ENCODE measurements at places on chromosomes 4 and X.

DNA sequence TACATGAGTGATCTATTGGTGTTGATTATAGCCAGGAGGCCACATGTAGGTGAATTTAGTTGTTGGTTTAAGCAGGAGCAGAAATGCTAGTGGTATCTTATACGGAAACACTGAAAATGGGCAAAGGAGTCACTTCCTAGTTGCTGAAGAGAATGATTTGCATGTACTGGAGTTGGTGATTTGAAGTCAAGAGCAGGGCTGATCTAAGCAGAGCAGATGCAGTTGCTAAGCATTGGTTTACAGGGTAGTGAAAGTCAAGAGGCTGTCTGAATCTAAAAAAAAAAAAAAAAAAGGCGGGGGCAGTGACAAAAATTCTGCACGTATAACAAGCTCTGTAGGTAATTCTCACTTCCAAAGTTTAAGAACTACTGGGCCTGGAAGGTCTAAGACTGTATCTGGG, 90.4 kb upstream of the HPRT1 start:
- no peak for DNase-seq

DNA sequence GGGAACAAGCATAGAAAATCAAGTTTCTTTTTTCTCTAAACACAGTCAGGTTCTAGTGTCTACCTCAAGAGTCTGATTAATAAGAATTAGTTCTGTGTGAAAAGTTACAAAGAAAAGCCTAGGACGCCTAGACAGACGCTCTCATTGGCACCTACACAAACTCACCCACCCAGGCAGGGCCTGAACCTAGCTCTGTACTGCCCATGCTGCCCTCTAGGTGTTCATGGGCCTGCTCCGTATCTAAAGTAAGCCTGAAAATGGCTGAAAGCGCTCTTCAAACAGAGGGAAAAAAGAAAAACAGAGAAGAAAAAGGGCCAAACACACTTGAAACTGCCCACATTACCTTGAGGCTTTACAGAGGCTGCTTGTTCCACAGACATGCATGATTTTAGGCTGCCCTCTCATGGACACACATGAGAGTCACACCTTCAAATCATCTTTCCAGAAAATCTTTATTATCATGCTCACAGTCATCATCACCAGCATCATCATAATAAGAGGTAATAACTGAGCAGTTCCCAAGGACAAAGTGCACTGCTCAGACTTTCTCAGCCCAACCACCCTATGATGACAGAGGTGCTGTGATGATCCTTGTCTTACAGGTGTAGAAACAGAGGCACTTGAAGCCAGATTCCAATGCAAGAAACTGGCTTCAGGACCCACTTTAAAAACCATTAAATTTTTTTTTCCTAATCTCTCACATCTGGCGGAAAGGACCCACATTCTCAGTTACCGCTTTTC, 49.6 kb downstream of the MAP7D2 start:
- no peak for DNase-seq

- no peak for DNase-seq
Observed at GRCh38 chr4:83267830-83268475, 16.6 kb downstream of the COQ2 start.

DNA sequence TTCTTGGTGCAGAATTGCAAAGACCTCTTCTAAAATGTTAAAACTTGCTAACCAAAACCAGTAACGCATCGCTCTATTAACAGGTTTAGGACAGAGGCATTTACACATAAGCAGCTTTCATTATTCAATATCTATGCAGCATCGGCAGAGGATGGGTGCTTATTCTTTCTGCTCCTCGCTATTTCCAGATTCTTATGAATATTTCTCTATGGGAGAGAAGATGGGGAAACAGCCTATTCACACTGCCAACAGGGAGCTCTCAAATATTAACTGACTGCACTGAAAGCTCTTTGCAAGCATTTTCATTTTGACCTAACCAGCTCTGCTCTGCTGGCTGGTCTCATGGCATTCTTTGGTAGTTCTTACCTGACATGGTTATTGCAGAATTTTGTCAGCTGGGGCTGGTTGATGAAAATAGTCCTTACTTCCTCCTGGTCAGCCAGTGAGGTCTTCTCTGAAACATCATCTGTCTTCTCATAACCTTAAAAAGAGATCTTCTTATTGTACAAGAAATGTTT, 30.2 kb downstream of the ATP8A1 start:
- DNase-seq, result no peak

GRCh38 chr4:164320847-164321246, 433.1 kb upstream of the SMIM31 start:
- DNase-seq, result no peak

GRCh38 chr4:151689211-151689991, 71.4 kb downstream of the GATB start:
- DNase-seq, result no peak

DNA sequence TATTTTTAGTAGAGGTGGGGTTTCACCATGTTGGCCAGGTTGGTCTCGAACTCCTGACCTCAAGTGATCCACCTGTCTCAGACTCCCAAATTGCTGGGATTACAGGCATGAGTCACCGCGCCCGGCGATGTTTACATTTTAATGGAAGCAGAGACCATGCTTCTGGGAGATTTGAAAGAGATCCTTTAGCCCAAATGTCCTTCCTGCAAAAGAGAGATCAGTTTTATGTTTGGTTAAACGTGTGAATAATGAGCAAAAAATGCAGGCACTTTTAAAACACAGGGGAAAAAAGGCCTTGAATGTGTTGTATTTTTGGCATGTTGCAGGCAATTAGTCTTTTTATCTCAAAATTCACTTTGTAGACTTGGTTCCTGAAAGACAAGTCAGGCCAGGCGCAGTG, 95.8 kb upstream of the ELOVL6 start:
- no peak for DNase-seq

DNA sequence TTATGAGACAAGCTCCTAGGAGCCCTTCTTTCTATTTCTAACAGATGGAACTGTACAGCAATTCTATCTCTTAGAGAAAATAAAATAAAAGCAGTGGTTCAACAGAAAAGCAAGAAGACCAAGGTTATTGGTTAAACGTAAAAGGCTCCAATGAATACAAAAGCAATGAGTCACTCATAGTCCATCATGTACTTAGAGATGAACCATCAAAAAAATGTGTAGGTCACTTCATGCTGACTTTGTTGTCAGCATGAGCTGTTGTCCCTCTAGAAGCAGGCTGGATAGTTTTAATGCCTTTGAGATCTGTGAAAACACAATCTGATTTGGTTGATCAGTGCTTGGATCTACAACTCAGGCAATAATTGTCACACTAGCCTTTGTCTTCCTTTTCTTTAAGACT, 378.6 kb upstream of the ANXA10 start:
- DNase-seq, result no peak

GRCh38 chr4:38105475-38106220, 145.4 kb downstream of the PTTG2 start:
- no peak for DNase-seq

DNA sequence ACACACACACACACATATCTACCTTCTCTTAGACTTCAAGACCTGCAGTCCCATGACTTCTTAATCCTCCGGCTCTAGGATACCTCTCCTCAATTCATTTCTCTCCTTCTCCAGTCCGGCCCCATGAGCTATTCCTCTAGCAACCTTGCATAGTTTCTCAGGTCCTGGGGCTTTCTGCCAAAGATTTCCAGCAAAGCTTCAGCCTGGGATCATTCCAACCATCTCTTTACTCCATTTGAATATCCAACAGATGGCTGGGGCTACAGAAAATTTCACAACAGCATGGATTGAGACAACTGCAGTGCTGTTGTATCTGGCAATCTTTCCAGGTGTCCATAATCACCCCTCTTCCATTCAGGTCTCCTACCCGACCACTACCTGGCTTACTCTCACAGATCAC, 184.1 kb downstream of the DCHS2 start:
- DNase-seq, result no peak

DNA sequence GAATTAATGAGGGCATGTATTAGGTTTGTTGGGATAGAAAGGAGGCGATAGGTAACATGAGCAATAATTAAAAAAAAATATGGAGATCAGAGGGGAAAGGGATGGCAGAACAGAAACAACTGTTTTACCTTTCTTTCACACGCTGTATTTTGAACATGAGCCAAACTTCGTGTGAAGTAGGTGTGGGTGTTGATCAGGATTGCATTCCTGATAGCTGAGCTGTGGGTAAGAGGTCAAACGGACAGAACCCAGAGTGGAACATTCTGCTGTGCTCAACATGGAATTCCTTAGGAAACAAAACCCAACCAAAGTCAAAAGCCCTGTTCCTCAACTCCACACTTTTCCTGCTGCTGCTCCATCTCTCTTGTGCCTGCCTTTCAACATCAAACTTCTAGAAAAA, 162.5 kb upstream of the CASK start:
- DNase-seq, result no peak

- peak; percentile 23 for DNase-seq
Observed at GRCh38 chr4:146638786-146639505, at the start of gene POU4F2. TSS of gene POU4F2 (plus strand) at chr4:146638893. CDS start at chr4:146639141, 248 bp downstream.

DNA sequence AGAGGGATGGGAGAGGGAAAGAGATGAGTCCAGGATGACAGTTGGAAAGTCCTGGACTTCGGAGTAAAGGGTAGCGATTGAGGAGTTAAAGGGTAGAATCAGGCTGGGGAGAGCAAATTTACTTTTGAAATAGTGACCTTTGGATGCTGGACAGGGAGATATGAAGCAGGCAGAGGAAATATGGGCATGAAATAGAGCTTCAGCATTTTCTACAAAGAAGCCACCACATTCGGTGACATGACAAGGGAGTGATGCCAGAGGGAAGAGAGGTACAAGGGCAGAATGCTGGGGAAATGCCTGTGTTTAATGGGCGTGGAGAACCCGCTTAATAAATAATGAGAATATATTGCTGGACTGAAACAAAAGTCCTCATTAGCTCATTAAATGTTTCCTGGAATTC, 92.7 kb downstream of the TBL1X start:
- DNase-seq, result no peak

- DNase-seq, result no peak
Observed at GRCh38 chr4:92521941-92522340, 218.2 kb downstream of the GRID2 start.

- no peak for DNase-seq
Observed at GRCh38 chr4:76108467-76109181, 34.1 kb downstream of the ART3 start.

GRCh38 chr4:138218976-138219375, 23.2 kb downstream of the SLC7A11 start:
- DNase-seq, result no peak

DNA sequence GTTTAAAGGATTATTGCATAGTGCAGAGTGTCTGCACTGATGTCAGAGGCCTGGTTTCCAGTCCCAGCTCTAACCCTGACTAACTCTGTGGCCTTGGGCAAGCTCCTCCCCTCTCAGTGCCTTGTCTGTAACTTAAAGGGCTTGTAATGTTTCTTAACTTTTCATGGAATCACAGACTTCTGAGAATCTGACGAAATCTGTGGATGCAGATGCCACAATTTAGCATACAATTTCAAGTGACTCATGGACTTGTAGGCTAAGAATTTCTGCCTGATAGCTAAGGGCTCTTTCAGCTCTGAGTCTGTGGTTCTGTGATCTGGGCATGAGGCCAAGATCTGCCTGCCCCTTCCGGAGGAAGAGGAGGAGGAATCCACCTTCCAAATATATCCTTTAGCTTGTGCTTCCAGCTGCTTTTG, 236.9 kb downstream of the AR start:
- DNase-seq, result peak; percentile 87

DNA sequence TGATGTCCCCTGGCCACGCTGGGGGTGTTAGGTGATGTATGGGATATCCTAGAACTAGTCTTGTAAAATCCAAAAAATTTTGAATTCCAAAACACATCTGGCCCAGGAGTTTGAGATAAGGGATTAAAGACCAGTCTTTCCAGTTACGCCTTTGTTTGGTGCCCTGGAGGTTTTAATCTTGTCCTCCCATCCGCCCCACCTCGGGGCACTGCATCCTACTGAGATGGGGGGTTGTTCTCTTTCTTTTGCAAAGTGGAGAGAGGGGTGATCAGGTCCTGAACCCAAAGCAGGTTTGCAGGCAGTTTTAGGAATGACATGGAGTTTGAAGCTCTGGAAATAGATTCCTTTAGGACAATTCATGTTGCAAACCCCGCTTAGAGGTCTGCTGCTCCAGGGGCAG, 1.8 kb downstream of the SUV39H1 start:
- DNase-seq, result no peak

DNA sequence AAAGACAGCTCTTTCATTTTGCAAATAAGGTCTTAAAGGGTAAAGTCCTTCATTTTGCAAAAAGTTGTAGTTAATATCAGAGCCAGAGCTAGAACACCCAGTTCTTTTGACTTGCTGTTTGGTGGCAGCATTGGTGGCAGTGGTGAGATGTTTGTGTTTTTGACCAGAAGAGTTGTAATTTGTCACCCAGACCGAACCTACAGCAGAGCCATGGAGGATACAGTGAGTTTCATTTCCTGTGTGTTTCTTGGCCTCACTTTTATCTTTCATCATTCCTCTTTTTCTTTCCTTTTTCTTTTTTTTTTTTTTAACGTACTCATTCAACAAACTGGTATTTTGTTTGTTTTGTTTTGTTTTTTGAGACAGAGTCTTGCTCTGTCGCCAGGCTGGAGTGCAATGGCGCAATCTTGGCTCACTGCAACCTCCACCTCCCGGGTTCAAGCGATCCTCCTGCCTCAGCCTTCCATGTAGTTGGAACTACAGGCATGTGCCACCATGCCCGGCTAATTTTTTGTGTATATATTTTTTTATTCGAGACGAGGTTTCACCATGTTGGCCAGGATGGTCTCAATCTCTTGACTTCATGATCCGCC, 116.4 kb downstream of the AFF1 start:
- no peak for DNase-seq

GRCh38 chr4:150579551-150580234, 2.3 kb upstream of the MAB21L2 start:
- DNase-seq, result peak; percentile 37

- DNase-seq, result no peak
Observed at GRCh38 chr4:143616771-143617170, 83.7 kb downstream of the FREM3 start.

- no peak for DNase-seq
Observed at GRCh38 chr4:169348541-169348940, 77.8 kb upstream of the SH3RF1 start.

GRCh38 chr4:158122501-158122900, 50.3 kb downstream of the GASK1B start:
- DNase-seq, result no peak

- no peak for DNase-seq
Observed at GRCh38 chrX:110675886-110676285, 119.7 kb downstream of the CHRDL1 start.

DNA sequence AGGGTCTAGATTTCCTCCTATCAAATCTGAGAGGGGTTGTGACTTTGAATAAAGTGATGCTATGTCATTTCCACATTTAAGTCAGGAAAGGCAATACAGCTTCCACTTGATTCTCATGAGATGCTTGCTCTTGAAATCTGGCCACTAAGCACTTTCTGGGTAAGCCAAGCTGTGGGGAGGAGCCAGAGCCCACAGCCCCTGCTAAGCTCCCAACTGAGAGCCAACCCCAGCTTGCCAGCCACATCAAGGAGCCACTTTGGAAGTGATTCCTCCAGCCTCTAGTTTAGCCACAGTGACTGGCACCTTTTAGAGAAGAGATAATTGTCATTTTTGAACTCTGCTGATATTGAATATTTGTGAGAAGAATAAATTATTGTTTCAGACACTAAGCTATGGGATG, 1441.5 kb upstream of the IGFBP7 start:
- DNase-seq, result no peak

Data from left cardiac atrium (tissue), 4 donors.